ENCODE measurements at places on chromosomes 6 and 20. TPM values are rescaled to one million over a fixed set of nuclear protein-coding genes. Genes with fewer than 3 reads are reported as not detected.

SPATS1 gene
- total RNA-seq = not detected

PHF1 gene
- 38.8 TPM for total RNA-seq

PHACTR3 gene
- not detected for total RNA-seq

KIAA1755 gene
- not detected for total RNA-seq

OR2H2 gene
- total RNA-seq = not detected

PTCRA gene
- total RNA-seq = not detected

MCCD1 gene
- not detected for total RNA-seq

PRL gene
- total RNA-seq = not detected

LTB gene
- 270 TPM for total RNA-seq

ADGRG6 gene
- not detected for total RNA-seq

CD83 gene
- total RNA-seq = 107 TPM

KCNS1 gene
- 0.51 TPM for total RNA-seq

DNA sequence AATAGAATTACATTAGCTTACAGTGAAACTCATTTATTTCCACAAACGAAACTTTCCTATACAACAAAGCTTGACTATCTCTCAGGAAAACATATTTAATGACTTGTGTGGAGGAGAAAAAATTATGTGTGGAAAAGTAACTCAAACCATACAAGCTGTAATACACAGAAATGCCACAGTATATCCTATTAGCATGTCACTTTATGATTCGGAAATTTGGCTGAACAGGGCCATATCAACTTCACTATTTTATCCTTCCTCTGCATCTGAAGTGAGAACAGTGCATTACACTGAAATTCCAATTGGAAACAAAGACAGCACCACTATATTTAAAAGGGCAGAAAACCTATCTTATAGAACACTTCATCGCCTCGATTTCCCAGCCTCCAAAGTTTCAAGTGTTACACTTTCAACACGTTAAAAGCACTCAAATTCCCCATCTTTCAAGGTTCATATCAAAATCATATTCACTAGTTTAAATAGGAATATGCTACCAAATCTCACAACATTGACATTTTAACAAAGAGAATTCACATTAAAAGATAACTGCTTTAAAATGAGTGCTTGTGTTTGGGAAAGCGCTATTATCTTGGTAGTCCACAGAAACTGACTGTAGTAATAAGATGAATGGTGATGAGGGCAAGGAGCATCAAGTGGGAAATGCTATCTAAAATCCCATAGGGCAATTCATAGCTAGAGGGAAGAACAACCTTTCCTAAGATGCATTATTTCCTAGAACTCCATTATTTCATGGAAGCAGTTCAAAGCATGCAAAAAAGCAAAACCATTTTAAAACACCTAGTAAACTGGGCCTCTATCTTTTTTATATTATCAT lies 1.8 kb downstream of the REV3L start:
- DNase-seq = no peak

- DNase-seq = no peak
Measured at GRCh38 chr6:115740907-115741306, 319.8 kb downstream of the FRK start.

DNA sequence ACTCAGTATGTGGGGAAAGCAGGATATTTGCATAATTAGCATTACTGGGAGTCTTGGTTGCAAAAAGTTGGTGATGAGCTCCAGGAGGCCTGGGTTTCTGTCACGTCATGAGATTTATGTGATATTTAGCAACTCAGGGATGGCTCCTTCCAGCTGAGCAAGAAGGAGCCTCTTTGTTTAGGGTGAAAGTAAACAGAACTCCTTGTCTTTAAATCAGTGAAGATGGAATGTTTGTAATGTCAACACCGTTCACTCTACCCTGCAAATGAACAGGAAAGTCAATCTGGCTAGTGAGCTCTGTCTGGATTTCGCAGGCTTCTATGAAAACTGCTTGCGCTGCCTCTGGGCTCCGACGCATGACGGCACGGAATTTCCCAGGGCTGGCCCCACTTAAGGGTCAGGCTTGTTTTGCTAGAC lies 86.9 kb downstream of the PXDC1 start:
- no peak for DNase-seq

- no peak for DNase-seq
Measured at GRCh38 chr6:168163096-168163731, 84.2 kb upstream of the FRMD1 start.

- DNase-seq = no peak
Measured at GRCh38 chr6:21836277-21836676, 242.7 kb downstream of the SOX4 start.

DNA sequence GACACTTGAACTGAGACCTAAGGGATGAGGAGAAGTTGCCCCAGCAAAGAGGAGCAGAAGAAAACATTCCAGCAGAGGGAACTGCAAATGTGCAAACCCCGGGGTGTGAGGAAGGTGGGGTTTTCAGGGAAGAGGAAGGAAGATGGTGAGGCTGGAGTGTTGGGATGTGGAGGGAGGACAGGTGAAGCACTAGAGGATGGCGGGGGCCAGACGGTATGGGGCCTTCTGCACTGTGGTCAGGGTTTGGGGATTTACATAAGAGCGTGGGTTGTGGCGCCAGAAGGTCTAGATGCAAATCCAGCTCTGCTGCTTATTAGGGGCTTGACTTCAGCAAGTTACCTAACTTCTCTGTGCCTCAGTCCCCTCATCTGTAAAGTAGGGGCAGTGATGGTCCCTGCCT lies 16.0 kb downstream of the DLGAP4 start:
- no peak for DNase-seq

GRCh38 chr6:72674842-72675241 lies 53.0 kb downstream of the KCNQ5 start:
- DNase-seq = no peak

GRCh38 chr20:18428490-18429173 lies 38.2 kb downstream of the DZANK1 start:
- DNase-seq = no peak

All from activated T-helper 1 cell treated with anti-CD3 and anti-CD28 coated beads, Interleukin-12 subunit alpha, Interleukin-12 subunit beta, Interleukin-2, Interleukin-4 antibody, amounts not matched to agents 30 ng/mL and 10 ng/mL and 1 ng/mL, durations not matched to agents 14 hours and 24 hours and 36 hours (primary cell).